ENCODE measurements at places on chromosomes 6 and 20.

DNA sequence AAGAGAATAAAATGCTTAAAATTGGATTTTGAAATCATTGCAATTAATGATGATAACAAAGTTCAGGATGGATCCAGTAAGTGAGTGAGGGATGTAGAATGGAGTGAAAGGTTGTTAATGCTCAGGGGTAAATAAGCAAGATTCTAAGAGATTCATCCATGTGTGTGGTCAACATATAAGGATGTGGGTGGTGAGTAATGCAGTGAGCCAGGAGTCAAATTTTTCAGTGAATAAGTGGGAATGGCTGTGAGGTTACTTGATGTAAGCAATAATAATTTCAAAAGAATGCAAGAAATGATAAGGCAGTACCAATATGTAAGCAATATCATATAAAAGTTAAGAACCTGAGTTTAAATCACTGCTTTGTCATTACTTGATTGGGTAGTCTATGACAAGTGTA is 207.5 kb upstream of the ADGRB3 start:
- DNase-seq, result no peak

GRCh38 chr6:37727996-37728395 is 30.3 kb upstream of the MDGA1 start:
- no peak for DNase-seq

- DNase-seq, result no peak
Observed at GRCh38 chr6:109076377-109076776, 18.3 kb downstream of the SESN1 start.

GRCh38 chr20:63653041-63653973 is at the start of gene STMN3:
TSS of gene STMN3 (minus strand) at chr20:63653424. CDS start at chr20:63653345, 79 bp downstream.
- DNase-seq, result peak; percentile 74

DNA sequence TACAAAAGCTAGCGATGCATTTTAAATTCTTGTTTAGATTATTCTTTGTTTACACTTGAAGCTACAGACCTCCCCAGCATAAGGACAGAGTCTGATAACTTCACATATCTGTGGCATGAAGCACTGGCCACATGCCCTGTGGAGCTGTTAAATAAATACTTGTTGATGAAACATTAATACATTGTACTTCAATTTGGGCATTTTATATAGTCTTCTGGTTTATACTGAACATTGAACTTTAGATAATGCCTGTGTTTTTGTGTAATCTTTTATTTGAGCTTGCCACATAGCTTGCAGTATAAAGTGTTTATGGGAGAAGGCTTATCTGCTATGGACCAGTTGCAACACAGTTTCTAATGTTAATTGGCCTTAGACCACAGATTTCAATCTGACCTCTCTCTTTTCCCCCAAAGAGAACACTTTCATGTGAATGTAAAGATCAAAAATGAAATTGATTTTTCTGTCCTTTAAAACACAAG is 48.2 kb downstream of the FRK start:
- no peak for DNase-seq

- no peak for DNase-seq
Observed at GRCh38 chr6:112061605-112062004, 7.7 kb downstream of the CCN6 start.

DNA sequence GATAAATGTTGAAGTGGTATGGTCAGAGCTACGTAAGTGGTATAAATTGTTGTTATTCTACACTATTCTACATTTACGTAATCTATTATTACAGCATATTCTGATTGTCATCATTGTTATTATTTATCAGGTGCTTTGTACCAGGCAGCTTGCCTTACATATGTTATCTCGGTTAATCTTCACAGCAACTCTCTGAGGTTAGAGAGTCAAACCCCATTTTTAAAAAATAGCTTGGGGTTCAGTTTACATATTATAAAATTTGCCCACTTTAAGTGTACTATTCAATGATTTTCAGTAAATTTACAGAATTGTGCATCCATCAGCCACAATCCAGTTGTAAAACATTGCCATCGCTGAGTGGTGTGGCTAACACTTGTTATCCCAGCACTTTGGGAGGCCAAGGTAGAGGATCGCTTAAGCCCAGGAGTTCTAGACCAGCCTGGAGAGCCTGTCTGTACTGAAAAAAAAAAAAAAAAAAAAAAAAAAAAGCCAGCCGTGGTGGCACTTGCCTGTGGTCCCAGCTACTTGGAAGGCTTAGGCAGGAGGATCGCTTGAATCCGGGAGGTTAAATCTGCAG is 35.5 kb downstream of the PPP1R16B start:
- DNase-seq, result no peak

DNA sequence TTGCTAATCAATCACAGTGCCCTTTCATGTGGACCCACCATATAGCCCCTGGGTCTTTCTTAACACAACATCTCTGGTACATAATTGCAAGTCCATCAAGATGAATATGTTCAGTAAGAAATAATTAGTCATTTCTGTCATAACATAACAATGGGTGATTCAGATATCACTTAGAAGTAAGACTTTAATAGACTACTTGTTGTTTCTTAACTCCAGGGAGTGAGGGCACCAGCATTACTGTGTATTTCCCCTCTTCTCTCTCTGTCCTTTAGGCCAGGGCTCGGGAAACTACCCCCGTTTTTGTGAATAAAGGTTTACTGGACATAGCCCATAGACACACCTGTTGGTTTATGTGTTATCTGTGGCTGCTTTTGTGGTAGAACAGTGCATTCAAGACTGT is 123.5 kb downstream of the SLC24A3 start:
- DNase-seq, result no peak

GRCh38 chr6:105787747-105788146 is 298.4 kb upstream of the PRDM1 start:
- no peak for DNase-seq

GRCh38 chr20:2907519-2907918 is 34.2 kb downstream of the PTPRA start:
- no peak for DNase-seq

- no peak for DNase-seq
Observed at GRCh38 chr6:167767715-167768107, 59.0 kb upstream of the AFDN start.

- DNase-seq, result peak; percentile 19
Observed at GRCh38 chr6:74534465-74535211, 671.2 kb downstream of the COL12A1 start.

DNA sequence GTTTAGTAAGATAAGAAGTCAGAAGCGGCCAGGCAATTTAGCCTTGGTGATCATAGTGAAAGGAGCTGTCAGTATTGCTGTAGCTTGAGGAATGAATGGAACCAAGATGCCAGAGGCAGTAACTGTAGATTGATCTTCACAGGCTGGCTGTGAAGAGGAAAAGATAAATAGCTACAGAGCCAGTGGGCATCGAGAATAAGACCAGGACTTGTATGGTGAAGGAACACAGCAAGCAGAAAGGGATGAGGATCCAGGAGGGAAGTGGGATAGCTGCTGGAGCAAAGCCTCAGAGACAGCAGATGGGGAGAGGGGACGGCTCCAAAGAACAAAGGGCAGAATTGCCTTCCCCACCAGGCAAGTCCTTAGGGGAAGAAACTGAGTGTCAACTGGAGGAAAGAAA is 294.4 kb upstream of the PLN start:
- no peak for DNase-seq

GRCh38 chr6:102417368-102417998 is 1024.0 kb downstream of the GRIK2 start:
- no peak for DNase-seq

GRCh38 chr20:55561259-55561658 is 444.1 kb downstream of the CBLN4 start:
- DNase-seq, result no peak

DNA sequence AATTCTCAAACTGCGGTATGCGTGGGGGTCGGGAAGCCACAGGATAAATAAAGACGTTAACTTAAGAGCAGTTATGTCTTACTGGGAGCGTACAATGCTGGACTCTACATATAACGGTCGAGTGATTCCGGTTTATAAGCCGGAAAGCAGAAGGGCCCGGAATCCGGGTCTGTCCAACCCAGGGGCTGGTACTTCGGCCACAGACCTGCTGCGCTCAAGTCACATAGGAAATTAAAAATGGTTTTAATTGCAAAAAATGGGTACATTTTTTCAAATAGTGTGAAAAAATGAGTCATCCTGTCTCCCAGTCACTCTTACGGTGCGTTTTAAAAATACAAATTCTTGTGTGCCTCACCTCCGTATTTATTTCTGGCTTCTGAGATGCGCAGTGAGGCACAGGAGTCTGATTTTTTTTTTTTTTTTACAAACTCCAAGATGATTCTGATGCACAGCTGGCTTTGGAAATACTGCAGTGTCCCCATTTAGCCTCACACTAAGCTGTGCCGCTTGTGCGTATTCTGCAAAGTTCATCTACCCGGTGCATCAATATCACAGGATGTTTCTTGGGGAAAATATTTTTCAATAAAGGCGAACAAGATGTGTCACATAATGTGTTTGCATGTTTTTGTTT is 1.0 kb downstream of the PCIF1 start:
- no peak for DNase-seq

DNA sequence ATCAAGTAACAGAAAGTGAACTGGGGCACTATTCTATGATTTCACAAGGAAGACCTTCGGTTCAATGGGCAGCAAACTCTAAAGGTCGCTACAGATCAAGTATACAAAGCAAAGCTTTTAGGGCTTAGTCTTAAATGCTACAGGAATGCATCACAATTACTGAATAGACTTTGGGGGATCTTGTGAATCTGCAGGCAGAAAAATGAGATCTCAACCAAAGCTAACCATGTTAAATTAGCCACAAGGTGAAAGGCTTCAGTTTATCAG is 98.0 kb upstream of the TMEM30A start:
- DNase-seq, result no peak

DNA sequence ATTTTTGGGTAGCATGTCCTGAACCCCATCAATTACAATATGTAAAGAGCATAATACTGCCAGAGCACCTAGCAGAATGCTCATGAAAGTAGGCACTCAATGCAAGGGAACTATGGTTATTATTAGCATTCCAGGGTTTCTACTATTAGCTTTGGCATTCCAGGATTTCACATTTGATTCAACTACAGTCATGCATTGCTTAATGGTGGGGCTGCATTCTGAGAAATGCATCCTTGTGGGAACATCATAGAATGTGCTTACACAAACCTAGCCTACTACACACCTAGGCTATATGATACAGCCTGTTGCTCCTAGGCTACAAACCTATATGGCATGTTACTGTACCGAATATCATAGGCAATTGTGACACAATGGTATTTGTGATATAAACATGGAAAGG is 247.8 kb downstream of the CD83 start:
- DNase-seq, result no peak

DNA sequence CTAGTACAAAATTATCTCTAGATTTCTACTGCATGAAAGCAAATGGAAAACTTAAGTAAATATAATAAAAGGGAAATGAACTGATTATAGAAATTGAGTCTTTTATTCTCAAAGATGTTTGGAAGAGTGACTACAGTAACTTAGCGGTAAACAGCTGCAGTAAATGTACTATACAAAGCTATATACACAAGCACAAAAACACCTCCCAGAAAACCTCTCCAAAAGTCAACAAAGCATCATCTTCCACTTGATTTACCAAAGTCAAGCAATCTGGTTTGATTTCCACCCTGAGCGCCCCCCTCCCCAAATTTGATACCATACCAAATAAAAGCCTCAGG is 142.1 kb upstream of the SHLD1 start:
- DNase-seq, result no peak

- no peak for DNase-seq
Observed at GRCh38 chr6:9178071-9178470, 742.7 kb upstream of the SLC35B3 start.

- DNase-seq, result no peak
Observed at GRCh38 chr6:27889275-27889627, 22.9 kb downstream of the OR2B2 start.

GRCh38 chr6:24439858-24440539 is 37.3 kb downstream of the MRS2 start:
- DNase-seq, result no peak

GRCh38 chr6:163391985-163392384 is 22.5 kb upstream of the QKI start:
- DNase-seq, result peak; percentile 81

GRCh38 chr6:36326356-36326995 is 10.2 kb downstream of the BNIP5 start:
- DNase-seq, result no peak

DNA sequence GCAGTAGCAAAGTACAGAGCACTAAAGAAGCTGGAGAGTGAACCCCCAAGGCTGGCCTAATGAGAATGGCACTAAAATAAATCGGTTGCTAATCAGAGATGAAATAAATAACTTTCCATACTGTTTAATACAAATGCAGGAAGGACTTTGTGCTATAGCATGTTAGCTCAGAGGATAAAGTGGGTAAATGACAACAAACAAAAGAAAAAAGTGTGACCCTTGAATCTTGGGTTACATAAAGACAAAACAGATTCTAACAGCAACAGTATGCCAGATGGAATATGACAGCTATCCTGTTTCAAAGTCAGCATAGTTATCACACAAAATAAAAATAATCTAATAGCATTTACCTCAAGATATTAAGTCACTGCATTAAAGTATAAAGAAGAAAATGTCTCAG is 622.7 kb downstream of the PHF3 start:
- no peak for DNase-seq

GRCh38 chr6:157383471-157383870 is 2.5 kb downstream of the ZDHHC14 start:
- DNase-seq, result no peak

GRCh38 chr6:43931201-43931600 is 161.2 kb downstream of the VEGFA start:
- no peak for DNase-seq

GRCh38 chr6:56420296-56420695 is 172.9 kb upstream of the COL21A1 start:
- DNase-seq, result no peak

GRCh38 chr20:22368235-22368634 is 216.1 kb downstream of the FOXA2 start:
- DNase-seq, result no peak

DNA sequence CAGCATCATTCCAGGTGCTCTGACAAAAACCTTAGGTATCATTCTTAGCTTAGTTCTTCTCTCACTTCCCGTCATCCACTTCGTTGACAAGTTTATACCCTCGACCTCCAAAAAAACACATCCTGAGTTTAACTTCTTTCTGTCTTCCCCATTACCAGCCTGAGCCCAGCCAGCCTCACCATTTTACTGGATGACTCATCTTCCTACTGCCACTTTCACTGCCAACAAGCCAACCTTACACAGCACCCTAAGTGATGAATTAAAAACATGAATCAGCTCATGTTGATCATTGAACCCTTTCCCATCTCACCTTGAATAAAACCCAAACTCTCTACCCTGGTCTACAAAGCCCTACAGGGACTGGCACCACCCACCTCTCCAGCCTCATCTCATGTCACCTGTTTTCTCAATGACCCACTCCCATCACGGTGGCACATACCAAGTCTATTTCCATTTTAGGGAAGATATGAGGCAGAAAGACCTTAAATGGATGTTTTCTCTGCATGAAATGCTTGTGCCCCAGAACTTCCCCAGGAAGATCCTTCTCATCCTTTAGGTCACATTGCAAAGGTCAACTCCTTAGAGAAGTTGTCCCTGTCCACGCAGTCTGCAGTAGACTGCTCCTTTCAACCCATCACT is 9.9 kb upstream of the UST start:
- no peak for DNase-seq

GRCh38 chr20:59661153-59661552 is 56.8 kb downstream of the PHACTR3 start:
- no peak for DNase-seq
